Neural progenitor cell (in vitro differentiated cells): ENCODE measurements at places on chromosomes 3 and 15. TPM values are rescaled to one million over a fixed set of nuclear protein-coding genes. Genes with fewer than 3 reads are reported as not detected.

DNA sequence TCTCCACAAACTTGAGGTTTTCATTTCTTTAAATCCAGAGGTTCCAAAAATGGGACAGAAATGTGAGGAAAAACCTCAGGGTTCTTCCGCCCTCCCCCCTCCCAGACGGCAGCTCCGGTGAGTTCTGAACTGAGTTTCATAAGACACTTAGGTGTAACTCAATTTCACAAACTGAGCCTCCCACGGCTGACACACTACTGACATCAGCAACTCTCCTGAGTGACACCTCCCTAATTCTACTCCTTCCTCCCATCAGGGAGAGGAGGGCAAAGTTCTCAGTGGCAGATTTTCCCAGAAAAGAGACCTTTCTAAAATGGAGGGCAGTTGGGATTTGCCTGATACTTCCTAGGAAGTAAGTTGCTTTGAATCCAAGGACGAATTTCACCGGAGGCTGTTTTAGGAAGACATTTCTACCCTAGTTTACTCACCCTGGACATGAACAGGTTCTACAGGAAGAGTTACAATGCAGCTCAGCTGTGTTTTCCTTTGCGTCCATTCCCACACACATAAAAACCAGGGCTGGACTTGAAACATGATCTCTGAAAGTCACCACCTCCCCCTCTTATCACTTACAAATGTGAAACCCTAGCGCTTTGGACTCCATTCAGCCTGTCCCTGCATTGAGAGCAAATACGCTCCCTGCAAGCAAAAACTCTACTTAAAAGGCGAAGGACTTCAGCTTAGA, 78.1 kb upstream of the LMOD3 start:
- no peak overlapping the region for H3K27ac ChIP-seq
- H3K36me3 ChIP-seq, result no peaks in the 10 kb centered on the region
- DNase-seq, result peak; percentile 31

DNA sequence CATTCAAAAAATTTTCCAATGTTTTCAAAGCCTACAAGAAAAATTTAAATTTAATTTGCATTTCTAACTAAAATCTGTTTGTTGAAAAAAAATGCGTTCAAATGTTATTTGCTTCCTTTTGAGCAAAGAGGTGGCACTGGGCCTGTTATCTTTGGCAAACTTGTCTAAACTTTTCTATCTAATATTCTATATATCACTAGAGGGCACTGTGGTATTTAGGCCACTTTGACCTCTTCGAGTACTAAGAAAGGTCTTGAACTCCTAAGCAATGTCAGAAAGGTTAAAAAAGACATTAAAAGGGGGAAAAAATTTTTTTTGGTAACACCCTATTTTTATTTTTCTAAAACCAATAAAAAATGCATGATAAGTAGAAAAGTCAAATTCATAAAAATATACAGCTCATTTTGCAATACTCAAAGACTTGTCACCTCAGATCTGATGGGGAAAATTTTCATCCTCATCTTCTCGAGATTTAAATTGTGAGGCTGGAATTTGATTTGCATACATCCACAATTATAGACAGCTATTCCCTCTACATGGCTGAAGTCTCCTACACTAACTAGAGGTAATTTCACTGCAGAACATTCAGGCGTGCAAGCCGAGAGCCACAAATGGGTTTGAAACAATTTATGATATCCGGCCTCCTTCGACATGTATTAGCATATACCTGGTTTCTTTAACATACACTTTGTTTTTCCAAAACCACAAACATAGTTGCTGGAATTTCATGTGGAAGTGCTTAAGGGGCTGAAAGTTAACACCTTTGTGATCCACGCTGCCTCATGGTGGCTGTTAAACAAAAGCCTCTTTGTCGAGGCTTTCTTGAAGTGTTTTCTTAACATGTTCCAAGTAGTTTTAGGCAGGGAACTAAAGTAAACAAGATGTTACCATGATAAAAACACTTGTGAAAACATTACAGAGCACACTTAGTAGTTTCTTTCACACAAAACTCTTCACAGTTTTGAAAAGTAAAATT, 576.4 kb downstream of the FOXP1 start:
- no peak overlapping the region for H3K27ac ChIP-seq
- no peak overlapping the region for H3K4me3 ChIP-seq
- H3K36me3 ChIP-seq, result no peaks in the 10 kb centered on the region
- peak; percentile 59 for DNase-seq
- H3K27me3 ChIP-seq, result no peaks in the 10 kb centered on the region

DNA sequence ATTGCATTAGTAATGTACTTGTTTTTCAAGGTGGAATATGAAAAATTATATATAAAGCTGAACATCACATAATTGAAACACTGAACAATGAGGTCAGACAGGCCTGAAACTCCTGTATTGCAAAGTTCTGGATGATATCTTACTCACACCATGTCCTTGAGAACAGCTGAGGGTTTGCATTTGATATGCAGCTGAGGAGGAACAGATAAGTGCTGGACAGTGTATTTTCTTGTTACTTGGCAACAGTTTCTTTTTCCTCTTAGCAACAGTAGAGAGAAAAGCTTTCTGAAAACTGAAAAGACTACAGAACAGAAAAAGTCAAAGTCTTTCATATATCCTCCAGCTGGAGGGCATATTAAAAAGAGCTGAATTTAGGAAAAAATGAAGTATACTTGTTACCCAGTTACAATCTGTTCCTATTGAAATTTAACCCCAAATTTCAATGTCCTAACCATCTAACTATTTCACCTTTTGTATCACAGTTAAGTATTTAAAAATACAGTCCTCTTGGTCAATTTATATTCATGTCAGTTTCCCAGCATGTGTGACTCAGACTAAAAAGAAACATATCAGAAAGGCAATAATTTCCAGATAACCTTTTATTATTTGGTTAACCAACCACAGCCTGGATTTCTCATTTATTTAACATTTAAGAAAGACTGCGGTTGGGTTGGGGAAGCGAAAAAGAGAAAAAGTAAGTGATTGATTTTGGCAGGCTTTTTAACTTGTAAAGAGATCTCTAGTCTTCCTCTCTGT, 733.0 kb upstream of the DPPA4 start:
- H3K36me3 ChIP-seq, result no peaks in the 10 kb centered on the region
- no peak overlapping the region for H3K4me3 ChIP-seq
- H3K27ac ChIP-seq, result no peak overlapping the region
- no peak for DNase-seq
- H3K27me3 ChIP-seq, result no peaks in the 10 kb centered on the region

The TMC3 gene
- 0.09 and 0.13 TPM in 2 replicates for total RNA-seq

DNA sequence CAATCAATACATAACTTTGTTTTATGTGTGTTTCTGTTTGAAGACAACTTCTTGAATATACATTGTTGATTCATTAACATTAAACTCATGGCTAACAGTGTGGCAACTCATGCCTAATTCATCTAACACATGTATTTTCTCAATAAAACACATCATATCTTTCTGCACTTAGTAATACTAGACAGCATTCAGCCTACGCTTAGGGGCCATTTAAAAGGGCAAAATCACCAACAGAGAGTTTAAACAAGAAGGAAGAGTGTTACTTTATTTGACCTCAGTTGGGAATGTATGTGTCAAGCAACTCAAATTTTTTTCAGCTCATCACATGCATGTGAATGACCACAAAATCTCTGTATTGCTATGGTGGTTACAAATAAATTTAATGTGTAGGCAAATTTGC, 128.8 kb upstream of the AADACL2 start:
- H3K4me1 ChIP-seq, result no peaks in the 10 kb centered on the region
- H3K4me3 ChIP-seq, result no peak overlapping the region
- no peak overlapping the region for H3K27ac ChIP-seq
- H3K27me3 ChIP-seq, result no peaks in the 10 kb centered on the region
- H3K36me3 ChIP-seq, result no peaks in the 10 kb centered on the region

- H3K27ac ChIP-seq, result no peak overlapping the region
- H3K27me3 ChIP-seq, result no peaks in the 10 kb centered on the region
- H3K36me3 ChIP-seq, result no peaks in the 10 kb centered on the region
- no peak overlapping the region for H3K4me3 ChIP-seq
These were observed 101.7 kb downstream of the ETFA start for GRCh38 chr15:76209523-76209922.

DNA sequence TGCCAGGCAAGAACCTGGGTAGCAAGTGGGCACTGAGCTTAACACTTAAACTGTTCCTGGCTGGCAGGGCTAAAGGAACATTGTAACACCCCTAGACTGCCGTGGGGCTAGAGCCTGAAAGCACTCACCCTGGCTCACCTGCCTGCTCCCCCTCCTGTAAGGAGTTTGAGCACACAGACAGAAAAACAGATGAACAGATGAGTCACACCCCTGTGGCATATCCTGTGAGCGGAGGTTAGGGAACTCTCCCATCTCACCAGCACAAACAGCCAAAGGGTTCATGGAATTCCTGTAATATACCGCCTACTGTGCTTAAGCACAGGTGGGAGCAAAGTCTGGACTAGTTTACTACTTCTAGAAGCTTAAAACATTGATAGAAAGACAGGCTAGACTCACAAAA, 300.1 kb downstream of the ROBO1 start:
- peaks cover 4% of the 10 kb centered on the region for H3K4me1 ChIP-seq
- no peak overlapping the region for H3K27ac ChIP-seq
- no peaks in the 10 kb centered on the region for H3K36me3 ChIP-seq

DNA sequence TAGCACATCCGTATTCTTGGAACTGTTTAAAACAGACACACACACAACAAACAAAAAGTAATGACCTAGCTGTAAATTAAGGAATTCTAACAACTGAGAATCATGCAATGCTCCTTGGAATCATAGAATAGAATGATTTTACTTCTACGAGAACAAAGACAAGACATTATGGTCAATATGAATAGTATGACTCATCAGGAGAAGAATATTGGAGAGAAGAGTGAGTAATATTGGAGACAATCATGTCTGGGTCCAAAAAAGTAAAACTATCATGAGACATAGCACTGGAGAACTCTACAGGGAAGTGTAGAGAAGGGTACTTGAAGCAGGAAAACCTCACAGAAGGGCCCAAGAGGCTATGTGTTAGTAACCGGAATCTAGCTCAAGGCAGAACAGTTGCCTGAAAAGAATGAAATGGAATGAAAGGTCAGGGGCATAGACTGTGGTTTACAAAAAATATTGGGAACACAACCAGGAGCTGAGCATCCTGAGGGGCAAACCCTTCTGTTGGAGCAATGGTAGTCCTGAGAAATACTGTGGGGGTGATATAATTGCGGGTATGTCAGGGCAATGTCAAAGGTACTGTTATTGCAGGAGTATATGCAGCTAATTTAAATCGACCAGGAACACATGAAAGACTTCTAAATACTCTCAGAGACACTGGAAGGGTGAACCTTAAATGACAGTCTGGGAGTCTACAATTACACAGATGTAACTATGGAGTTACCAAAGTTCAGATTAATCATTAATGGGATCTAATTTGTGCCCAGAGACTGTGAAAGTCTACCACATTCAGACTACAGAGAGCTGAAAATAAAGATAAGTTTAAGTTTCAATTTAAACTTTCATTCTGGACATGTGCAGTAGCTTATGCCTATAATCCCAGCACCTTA, 201.2 kb downstream of the BCHE start:
- no peaks in the 10 kb centered on the region for H3K36me3 ChIP-seq
- no peak overlapping the region for H3K27ac ChIP-seq
- no peaks in the 10 kb centered on the region for H3K4me1 ChIP-seq
- DNase-seq, result no peak
- no peak overlapping the region for H3K4me3 ChIP-seq

DNA sequence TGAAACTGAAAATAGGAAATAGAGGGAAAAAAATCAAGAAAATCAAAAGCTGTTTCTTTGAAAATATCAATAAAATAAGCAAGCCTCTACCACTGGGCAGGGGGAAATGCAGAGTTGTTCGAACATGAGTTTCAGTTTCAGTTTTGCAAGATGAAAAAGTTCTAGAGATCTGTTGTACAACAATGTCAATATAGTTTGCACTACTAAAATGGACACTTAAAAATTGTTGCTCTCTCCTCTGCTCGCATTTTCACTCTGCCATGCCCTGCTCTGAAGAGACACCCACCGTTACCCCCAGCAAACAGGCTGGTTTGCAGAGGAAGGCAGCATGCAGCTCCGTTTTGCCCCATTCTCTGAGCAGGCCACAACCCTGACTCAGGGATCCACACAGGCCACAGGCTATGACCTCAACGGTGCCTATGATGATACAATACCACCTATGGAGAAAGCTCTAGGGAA, 64.5 kb downstream of the ZNF148 start:
- no peak overlapping the region for H3K27ac ChIP-seq
- no peaks in the 10 kb centered on the region for H3K27me3 ChIP-seq
- no peak for DNase-seq
- peaks cover 7% of the 10 kb centered on the region for H3K36me3 ChIP-seq

The SEMA6D gene
- 12.5 and 23.5 TPM in 2 replicates for total RNA-seq

GRCh38 chr3:33425453-33425852, 14.8 kb downstream of the UBP1 start:
- H3K27me3 ChIP-seq, result no peaks in the 10 kb centered on the region
- no peak overlapping the region for H3K4me3 ChIP-seq
- no peak for DNase-seq
- H3K36me3 ChIP-seq, result peaks cover 13% of the 10 kb centered on the region
- no peak overlapping the region for H3K27ac ChIP-seq
- peaks cover 42% of the 10 kb centered on the region for H3K4me1 ChIP-seq

DNA sequence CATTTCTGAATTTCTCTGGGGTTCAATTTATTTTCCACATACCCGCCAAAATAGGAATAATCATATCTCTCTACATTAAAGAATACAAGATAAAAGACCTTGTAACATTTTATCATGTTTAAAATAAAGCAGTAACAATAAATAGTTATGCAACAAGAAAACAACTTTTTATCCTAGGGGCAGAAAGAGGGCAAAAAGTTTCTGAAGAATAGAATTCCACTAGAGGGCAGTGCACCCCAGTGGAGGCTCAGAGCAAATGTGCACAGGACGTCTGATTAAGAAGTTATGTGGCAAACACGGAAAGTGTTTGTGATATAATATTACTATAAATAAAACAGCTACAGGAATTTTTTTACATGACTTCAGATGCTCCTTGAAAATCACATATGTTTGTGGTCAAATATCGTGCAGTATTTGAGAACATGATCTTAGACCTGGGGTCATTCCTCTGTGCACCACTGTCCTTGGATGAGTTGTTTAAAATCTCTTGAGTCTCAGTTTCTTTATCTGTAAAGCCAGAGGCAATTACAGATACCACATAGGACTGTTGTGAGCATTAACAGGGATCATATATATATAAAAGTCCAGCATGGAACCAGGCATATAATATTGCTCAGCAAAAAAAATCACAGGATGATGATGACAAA, 13.2 kb upstream of the PIK3R4 start:
- no peaks in the 10 kb centered on the region for H3K36me3 ChIP-seq
- H3K27me3 ChIP-seq, result no peaks in the 10 kb centered on the region
- peak; percentile 66 for DNase-seq
- H3K4me3 ChIP-seq, result no peak overlapping the region

- no peaks in the 10 kb centered on the region for H3K27me3 ChIP-seq
- no peak overlapping the region for H3K4me3 ChIP-seq
- H3K36me3 ChIP-seq, result no peaks in the 10 kb centered on the region
- H3K27ac ChIP-seq, result no peak overlapping the region
- DNase-seq, result no peak
These were observed 61.3 kb downstream of the CTDSPL start for GRCh38 chr3:37922721-37923568.

GRCh38 chr3:115890579-115890978, 267.3 kb downstream of the GAP43 start:
- H3K4me1 ChIP-seq, result peaks cover 8% of the 10 kb centered on the region
- H3K27ac ChIP-seq, result no peak overlapping the region
- no peak overlapping the region for H3K4me3 ChIP-seq
- no peaks in the 10 kb centered on the region for H3K27me3 ChIP-seq
- H3K36me3 ChIP-seq, result no peaks in the 10 kb centered on the region
- DNase-seq, result no peak

The LIPH gene
- 0.03 TPM in 1 of 2 replicates, not detected in the other for total RNA-seq

The NCEH1 gene
- total RNA-seq, result 3.7 and 7.7 TPM in 2 replicates
